T-helper 1 cell (primary cell): ENCODE measurements at places on chromosomes 2 and 18.

- DNase-seq: no peak
Measured at GRCh38 chr2:163551616-163552373, 184.0 kb downstream of the FIGN start.

DNA sequence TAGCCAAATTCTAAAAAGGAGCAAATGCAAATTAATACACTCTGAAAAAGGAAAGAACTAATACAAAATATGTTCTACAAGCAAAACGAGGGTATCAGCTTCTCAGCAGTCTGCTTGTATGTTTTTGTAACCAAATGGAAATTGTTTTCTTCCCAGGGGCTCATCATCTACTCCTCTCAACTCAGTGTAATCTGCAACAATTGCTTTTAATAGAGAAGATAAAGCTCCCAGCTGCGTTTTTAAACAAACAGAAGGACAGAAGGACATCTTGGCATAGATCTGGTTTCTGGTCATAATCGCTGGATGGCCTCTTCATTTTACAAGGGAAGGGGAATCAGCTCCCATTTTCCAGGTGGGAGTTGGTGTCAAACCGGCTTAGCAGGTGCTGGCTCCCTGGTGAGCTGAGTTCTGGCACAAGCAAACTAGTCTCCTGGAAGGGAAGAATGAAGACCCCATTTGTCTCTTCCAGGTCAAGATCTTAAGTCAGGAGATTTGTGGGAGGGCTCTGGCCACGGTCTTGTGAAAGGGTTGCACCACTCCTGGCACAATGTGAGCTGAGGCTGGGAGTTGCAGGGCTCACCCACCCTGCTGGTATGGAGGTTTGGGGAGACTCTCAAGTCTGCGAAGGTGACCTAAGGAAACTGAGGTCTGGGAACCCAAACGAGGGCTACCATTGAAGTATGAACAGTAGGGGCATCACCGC is 41.6 kb downstream of the NPPC start:
- no peak for DNase-seq

DNA sequence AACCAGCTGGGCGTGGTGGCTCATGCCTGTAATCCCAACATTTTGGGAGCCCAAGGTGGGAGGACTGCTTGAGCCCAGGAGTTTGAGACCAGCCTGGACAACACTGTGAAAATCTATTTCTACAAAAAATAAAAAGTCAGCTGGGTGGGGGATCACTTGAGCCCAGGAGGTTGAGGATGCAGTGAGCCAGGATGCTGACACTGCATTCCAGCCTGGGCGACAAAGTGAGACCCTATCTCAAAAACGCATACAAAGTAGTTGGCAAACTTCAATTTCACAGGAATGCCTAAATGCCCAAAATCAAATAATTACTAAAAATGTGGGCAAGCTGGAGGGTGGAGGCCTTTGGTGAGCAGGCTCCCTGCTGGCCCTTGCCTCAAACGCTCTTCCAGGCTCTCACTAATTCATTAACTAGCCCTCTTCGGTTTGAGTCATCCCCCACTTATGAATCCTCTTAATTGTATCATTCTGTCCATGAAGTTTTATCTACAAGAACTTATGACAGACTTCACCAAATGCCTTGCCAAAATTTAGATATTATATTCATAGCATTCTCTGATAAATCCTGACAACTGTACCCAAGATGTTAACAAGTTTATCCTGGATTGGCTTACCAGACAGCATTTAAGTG is 68.7 kb upstream of the ZFP36L2 start:
- no peak for DNase-seq

GRCh38 chr18:65735155-65735554 is 15.7 kb upstream of the CDH7 start:
- no peak for DNase-seq

DNA sequence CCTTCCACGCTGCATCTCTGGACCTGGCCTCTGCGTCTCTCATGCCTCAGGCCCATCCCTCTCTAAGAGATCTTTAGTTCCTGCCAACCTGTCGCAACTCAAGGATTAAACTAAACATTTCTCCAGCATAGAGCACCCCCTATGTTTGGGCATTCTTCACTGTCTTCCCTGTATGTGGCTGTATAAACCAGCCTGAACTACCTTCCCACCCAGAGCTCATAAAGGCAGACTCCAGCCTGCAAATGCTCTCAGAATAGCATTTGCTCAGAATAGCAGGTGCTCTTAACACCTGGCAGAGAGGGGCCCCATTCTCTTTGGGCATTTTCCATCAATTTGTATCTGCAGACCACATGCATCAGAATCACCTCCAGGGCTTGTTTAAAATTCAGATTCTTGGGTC is 83.4 kb downstream of the EHD3 start:
- DNase-seq: no peak
